Cerebellar nuclear complex (tissue), 1 donor: ENCODE measurements at places on chromosomes 6 and 20.

DNA sequence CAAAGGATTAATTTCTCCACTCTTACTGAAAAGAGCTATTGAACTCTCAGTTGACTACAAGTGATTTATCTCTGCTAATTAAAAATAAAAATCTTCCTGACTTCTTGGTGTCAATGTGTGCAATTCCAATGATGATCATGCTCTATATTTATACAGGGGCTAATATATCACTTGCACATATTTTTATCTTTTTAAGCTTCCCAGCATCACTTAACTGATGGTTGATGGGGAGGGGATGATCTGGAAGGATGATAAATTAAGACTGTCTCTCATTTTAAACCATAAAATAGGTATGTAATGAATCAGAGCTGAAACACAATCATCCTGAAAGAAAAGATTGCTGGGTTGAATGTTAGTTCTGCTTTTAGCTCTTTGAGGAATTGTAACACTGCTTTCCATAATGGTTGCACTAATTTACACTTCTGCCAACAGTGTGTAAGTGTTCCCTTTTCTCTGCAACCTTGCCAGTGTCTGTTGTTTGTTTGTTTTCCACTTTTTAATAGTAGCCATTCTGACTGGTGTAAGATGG, 169.6 kb upstream of the ECI2 start:
- DNase-seq = no peak

- DNase-seq = no peak
Observed at GRCh38 chr6:138545621-138545980, 46.3 kb upstream of the NHSL1 start.

GRCh38 chr20:34529742-34530141, 13.5 kb downstream of the DYNLRB1 start:
- no peak for DNase-seq

DNA sequence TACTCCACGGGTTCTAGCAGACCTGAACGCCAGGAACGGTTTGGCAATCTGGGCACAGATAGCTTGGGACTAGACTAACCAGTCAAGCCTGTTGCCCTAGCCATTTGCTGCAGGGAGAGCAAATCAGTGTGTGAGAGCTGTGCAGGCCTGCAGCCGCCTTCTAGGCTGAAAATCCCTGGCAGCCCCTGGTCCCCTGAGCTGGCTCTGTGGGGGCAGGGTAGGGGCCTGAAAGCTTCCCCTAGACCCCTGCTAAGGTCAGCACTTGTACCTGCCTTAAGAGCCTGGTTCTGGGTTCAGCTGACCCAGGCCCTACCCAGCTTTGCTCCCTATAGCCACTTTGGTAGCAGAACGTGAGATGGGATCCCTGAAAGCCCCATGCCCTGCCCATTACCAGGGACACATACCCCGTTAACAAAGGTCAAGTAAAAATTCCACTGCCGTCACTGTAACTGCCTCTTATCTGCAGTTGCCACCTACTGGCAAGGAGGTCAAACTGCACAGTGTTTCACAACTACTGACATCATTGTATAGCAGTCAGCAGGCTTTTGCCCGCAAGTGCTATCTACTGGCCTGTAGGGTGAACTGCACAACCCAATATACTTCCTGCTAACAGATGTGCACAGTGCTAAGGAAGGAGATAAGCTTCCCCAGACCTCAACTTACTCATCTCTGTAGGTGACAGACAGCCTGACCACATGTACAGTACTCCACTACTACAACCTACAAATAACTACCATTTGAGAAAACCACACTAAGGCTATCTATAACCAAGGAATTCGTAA, 95.1 kb upstream of the OLIG3 start:
- no peak for DNase-seq

DNA sequence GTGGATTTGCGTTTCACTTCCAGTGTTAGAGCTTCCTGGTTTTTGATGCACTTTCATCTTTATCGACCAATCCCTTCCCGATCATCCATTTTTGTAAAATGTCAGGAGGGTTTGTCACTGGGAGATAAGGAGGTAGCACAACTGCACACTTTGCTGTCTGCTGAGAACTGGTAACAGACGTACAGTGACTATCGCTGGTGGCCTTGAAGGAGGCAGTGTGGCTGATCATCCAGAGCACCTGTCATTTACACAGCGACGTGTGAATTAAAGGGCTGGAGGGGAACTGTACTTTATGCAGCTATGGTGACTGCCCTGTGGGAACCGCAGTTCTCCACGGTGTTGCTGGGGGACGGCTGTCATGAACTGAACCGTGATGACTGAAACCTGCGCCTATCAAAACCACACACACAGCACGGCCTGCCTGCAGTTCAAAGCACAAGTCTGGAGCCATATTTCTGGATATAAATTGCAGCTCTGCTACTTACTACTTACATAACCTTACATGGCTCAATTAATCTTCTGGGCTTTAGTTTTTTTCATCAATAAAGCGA, 50.0 kb downstream of the HUS1B start:
- no peak for DNase-seq

DNA sequence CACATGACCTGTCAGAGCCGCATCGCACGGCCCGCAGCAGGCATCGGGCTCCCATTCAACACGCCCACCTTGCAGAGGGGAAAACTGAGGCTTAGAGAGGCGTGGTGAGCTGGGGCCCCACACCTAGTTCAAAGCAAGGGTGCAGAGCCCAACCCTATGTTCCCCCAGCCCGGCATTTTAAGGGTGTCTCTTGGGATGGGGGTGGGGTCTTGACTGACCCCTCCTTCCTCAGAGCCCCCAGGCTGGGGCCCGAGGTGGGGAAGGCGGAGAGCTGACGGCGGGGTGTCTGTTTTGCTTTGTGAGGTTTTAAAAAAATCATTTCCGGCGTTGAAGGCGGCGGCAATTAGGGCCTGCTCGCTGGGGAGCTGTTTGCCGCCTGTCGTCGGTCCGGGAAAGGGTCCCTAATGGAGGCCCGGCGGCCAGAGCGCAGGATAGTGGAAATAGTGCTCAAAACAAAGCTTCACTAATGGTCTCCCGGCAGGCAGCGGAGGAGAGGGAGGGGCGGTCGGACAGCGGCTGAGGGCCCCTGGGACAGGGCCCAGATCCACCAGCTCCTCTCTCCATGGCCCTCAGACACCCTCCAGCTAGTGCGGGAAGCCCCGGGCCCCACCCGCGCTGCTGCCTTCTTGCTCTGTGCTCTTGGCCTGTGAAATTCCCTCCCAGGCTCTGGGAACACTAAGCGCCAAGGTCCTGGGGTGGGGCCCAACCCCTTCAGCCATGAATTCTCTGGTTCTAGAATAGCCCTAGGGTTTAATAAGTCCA, 11.9 kb downstream of the VSTM2L start:
- DNase-seq = no peak
